ENCODE measurements at places on chromosomes 5 and 9.
A peak's percentile ranks its signal among the peaks of the same experiment; 100 is the strongest.

DNA sequence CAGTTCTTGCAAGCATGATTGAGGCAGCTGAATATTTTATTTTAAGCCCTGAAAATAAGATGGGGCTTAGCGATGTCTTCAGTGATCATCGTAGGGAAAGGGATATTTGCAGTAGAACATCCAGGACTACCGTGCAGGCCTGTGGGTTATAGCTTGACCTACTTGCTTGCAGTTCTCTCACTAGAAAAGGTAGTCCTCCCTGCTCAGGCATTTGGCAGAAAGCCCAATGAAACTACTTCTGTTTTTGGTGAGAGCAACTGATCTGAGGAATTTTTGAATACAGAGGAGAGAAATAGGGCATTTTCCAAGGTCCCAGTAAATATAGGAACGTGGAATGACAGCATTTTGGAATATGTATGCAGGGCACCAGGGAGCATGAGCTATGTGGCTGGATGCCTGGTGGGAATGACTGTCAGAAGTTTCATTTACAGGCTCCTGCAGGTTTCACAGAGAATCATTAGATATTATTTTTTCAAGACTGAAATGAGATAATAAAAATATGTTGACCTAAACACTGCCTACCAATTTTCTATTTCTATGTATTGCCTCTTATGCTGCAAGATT is 417.9 kb upstream of the ACTBL2 start:
- no peak for DNase-seq

- no peak for DNase-seq
Observed at GRCh38 chr5:42514754-42515153, 91.5 kb downstream of the GHR start.

GRCh38 chr5:29790281-29790680 is 1403.2 kb upstream of the CDH6 start:
- no peak for DNase-seq

- DNase-seq: no peak
Observed at GRCh38 chr5:40376566-40376965, 303.1 kb upstream of the PTGER4 start.

DNA sequence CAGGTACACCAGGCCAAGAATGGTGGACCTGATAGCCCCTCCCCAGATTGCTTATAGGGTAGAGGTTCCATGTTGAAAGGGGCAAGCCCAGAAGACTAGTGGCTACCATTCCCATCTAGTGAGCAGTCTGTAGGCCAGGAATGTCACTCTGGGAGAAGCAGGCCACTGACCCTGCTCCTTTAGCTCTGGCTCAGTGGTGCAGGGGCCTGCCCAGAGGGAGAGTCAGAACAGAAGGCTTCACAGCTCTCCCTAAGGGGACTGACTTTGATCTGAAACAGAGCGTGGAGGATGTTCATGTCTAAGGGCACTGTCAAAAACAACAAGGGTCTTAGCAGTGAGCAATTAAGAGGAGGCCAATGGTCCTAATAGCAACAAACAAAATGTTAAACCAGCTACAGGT is 81.7 kb downstream of the ZNF354C start:
- DNase-seq: no peak

GRCh38 chr5:62093976-62094375 is 212.0 kb upstream of the KIF2A start:
- no peak for DNase-seq

GRCh38 chr9:8473244-8474020 is 673.9 kb upstream of the DMAC1 start:
- no peak for DNase-seq

DNA sequence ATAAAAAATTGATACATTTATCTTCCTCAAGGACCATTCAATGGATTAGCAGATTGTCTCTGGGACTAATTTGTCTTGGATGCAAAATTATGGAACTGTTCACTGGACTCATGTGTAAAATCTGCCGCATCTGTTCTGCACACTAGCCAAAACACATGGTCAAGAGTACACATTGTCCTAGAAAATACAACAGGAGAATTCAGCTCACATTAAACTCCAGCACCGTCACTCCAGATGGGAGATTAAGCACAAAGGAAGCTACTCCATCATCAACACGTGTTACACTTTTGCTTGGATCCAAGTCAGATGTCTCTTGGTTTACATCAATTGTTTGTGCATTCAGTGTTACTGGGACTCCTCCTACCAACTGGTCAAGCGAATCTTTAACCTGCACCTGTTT is 28.8 kb downstream of the C5 start:
- DNase-seq: no peak

GRCh38 chr5:79857714-79858409 is 133.2 kb downstream of the MTX3 start:
- peak; percentile 58 for DNase-seq

- no peak for DNase-seq
Observed at GRCh38 chr5:56457887-56458812, 225.0 kb upstream of the ANKRD55 start.

Measured in T-helper 17 cell (primary cell).